ENCODE measurements at places on chromosomes 13 and 19. TPM values are rescaled to one million over a fixed set of nuclear protein-coding genes. Genes with fewer than 3 reads are reported as not detected.

The ZGLP1 gene
- total RNA-seq: 1.1 TPM

- no peak for DNase-seq
Observed at GRCh38 chr13:50168786-50169185, 153.5 kb downstream of the KCNRG start.

GRCh38 chr19:5070331-5070730, 101.4 kb downstream of the KDM4B start:
- DNase-seq: no peak

- DNase-seq: no peak
Observed at GRCh38 chr19:28582796-28583195, 630.2 kb downstream of the UQCRFS1 start.

DNA sequence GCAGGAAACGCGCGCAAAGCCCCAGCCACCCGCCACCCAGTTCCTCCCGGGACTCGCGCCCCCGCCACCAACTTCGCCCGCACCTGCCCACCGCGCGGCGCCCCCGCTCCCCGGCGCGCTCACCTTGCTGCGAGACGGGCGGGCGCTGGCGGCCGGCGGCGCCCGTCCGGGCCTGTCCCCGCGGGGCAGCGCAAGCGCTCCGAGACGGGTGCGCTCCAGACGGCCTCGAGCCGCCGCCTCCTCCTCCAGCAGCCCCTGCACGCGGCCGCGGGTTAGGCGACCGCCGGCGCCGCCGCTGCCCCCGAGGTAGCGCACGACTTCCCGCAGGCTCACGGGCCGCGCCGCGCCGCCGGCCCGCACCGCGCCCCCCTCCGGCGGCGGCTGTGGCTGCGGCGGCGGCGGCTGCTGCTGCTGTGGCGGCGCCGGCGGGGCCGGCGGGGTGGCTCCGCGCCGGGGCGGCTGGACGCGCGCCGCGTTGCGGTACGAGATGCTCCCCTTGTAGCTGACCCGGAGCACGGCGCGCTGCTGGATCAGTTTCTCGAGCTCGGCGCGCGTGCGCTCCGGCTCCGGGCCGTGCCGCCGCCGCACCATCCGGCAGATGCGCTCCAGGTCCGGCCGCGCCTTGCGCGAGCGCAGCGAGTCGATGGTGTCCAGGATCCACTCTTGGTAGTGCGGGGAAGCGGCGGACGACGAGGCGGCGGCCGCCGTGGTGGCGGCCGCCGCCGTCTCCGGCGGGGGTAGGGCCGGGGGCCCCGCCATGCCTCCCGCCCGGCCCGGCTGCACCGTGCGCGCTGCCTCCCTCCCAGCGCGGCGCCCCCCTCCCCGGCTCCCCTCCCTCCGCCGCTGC, 666 bp downstream of the SAMD1 start:
- DNase-seq: no peak

- DNase-seq: no peak
Observed at GRCh38 chr19:35049456-35049855, 7.9 kb downstream of the HPN start.

DNA sequence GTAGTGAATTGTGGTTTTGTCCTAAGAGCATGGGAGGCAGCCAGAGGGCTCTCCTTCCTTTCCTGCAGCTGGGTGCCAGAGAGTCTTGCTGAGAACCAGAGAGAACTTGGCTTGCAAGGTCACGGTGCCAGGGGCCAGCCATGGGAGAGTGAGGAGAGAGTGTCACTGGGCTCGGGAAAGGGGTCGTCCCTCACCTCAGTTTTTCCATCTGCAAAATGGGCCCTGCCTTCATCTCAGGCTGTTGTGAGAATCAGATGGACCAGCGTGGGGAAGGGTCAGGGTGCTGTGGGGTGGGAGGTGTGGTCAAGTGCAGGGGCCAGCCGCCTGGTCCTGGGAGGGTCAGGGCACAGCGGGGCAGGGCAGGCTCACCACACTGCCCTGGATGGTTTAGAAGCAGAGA, 7.3 kb downstream of the LRP3 start:
- no peak for DNase-seq

Data from esophagus muscularis mucosa (tissue), 4 donors.